GM12878 (cell line): ENCODE measurements at places on chromosomes 5 and 9. TPM values are rescaled to one million over a fixed set of nuclear protein-coding genes. Genes with fewer than 3 reads are reported as not detected.

NTRK2 gene
- 0.78 and 1.1 TPM in 2 replicates for polyA plus RNA-seq

TSLP gene
- not detected in 2 replicates for polyA plus RNA-seq

PHF24 gene
- not detected in 2 replicates for polyA plus RNA-seq

SLC44A1 gene
- polyA plus RNA-seq, result 15.6 and 15.7 TPM in 2 replicates

POLK gene
- 28.2 and 29.0 TPM in 2 replicates for polyA plus RNA-seq

NR5A1 gene
- not detected in 2 replicates for polyA plus RNA-seq

BTNL3 gene
- polyA plus RNA-seq, result not detected in 2 replicates

PTTG1 gene
- polyA plus RNA-seq, result 393 and 407 TPM in 2 replicates

PCDHGC3 gene
- polyA plus RNA-seq, result 19.0 and 22.0 TPM in 2 replicates

RAD50 gene
- 68.6 and 69.3 TPM in 2 replicates for polyA plus RNA-seq

PKD2L2 gene
- polyA plus RNA-seq, result 0.40 and 0.74 TPM in 2 replicates

IL9 gene
- polyA plus RNA-seq, result not detected in 2 replicates

EGFLAM gene
- not detected in 2 replicates for polyA plus RNA-seq

NR2F1 gene
- not detected in 2 replicates for polyA plus RNA-seq

ANKRD18B gene
- polyA plus RNA-seq, result not detected in 2 replicates

SPATA31A3 gene
- not detected in 2 replicates for polyA plus RNA-seq

SMIM33 gene
- 0.12 TPM in 1 of 2 replicates, not detected in the other for polyA plus RNA-seq

SOHLH1 gene
- polyA plus RNA-seq, result not detected in 2 replicates

FOXD4L6 gene
- not detected in 2 replicates for polyA plus RNA-seq

IFNA2 gene
- not detected in 2 replicates for polyA plus RNA-seq

NMUR2 gene
- polyA plus RNA-seq, result not detected in 2 replicates

PCDHB12 gene
- polyA plus RNA-seq, result not detected in 2 replicates

PCDHAC1 gene
- not detected in 2 replicates for polyA plus RNA-seq

SPINK1 gene
- not detected in 2 replicates for polyA plus RNA-seq

RNF183 gene
- polyA plus RNA-seq, result not detected in 2 replicates

RETREG1 gene
- polyA plus RNA-seq, result 6.7 and 7.1 TPM in 2 replicates

PPWD1 gene
- 48.4 and 53.9 TPM in 2 replicates for polyA plus RNA-seq

AJM1 gene
- polyA plus RNA-seq, result 0.46 and 0.82 TPM in 2 replicates

NSD1 gene
- 34.5 and 39.5 TPM in 2 replicates for polyA plus RNA-seq

PCDHGA6 gene
- polyA plus RNA-seq, result 0.05 TPM in 1 of 2 replicates, not detected in the other

CNTNAP3 gene
- polyA plus RNA-seq, result not detected in 2 replicates

NIPAL4 gene
- 12.8 and 12.9 TPM in 2 replicates for polyA plus RNA-seq

FSTL4 gene
- polyA plus RNA-seq, result 0.10 TPM in 1 of 2 replicates, not detected in the other

STING1 gene
- polyA plus RNA-seq, result 45.8 and 49.3 TPM in 2 replicates

GABRA6 gene
- not detected in 2 replicates for polyA plus RNA-seq

MRPL22 gene
- polyA plus RNA-seq, result 214 and 234 TPM in 2 replicates

ADAMTS19 gene
- not detected in 2 replicates for polyA plus RNA-seq

WNK2 gene
- polyA plus RNA-seq, result 0.01 TPM in 1 of 2 replicates, not detected in the other

PPIC gene
- 0.11 and 0.12 TPM in 2 replicates for polyA plus RNA-seq

ALDOB gene
- polyA plus RNA-seq, result not detected in 2 replicates

MARVELD2 gene
- polyA plus RNA-seq, result 2.5 and 3.6 TPM in 2 replicates

PCDHB3 gene
- polyA plus RNA-seq, result not detected in 2 replicates

LMBRD2 gene
- 4.7 and 5.7 TPM in 2 replicates for polyA plus RNA-seq
